Glomerular endothelial cell (primary cell): ENCODE measurements at places on chromosomes 5 and 9. TPM values are rescaled to one million over a fixed set of nuclear protein-coding genes. Genes with fewer than 3 reads are reported as not detected.

DAP gene
- 106 and 118 TPM in 2 replicates for total RNA-seq

DNA sequence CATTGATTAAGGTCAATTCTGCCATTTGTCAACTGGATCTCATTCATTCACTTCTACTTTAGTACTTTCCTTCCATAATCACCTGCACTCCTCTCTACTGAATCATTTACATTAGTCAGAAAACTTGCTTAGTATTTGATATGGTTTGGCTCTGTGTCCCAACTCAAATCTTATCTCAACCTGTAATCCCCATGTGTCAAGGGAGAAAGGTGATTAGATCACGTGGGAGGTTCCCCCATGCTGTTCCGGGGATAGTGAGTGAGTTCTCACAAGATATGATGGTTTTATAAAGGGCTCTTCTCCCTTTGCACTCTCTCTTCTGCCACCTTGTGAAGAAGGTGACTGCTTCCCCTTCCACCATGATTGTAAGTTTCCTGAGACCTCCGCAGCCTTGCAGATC, 23.7 kb upstream of the UGCG start:
- no peak for DNase-seq

DNA sequence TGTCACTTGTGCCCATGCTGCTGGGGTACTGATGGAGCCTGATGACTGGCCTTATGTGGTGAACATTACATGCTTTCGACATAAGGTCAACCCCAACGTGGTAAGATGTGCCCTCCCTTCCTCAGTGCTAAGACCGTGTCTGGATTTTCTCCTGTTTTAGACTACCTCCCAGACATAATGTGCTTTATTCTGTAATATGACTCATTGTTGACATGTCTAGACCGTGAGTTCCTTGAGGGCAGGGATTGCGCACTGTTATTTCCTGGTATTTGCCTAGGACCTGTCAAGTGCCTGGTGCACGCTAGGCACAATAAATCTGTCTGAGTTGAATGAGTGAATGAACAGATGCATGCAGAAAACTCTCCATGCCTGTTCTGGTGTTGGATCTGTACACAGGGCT, 346.0 kb downstream of the KDM4C start:
- DNase-seq: peak; percentile 14

DNA sequence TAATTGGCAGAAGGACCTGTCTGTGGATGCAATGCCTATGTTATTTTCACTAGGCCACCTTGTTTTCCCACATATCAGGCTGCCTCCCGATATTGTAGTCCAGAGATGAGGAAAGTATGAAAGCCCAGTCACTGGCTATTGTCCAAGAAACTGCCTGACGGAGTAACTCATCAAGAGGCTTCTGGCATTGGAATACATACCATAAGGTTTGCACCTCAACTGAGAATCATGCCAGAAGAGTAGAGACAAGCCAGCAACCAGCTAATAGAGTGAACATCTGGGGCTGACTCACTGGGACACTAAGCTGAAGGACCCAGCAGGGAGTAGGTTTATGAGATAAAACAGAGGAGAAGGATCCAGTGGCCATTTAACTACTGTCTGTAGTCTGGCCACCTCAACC, 137.2 kb upstream of the FST start:
- no peak for DNase-seq

- no peak for DNase-seq
Measured at GRCh38 chr5:60183881-60184280, 290.4 kb upstream of the PDE4D start.

DNA sequence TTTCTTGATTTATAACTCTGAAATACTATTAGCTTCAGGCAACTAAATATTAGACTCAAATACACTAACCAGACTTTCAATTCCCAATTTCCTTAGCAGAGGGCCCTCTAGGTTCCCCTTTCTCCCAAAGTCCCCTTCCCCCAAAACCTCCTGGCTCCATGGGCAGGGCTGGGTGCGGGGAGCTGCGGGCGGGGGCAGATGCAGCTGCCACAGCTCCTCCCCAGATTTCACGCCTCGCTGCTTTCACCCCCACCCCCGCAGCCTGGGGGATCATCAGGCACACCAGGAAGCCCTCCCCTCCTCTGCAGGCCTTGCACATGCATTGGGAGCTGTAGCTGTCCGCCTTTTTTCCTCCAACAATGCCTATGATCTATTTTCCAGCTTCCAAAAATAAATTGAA, 82.8 kb upstream of the SPATA31C2 start:
- no peak for DNase-seq

GRCh38 chr5:102762095-102762534, 7.0 kb downstream of the PAM start:
- no peak for DNase-seq

GRCh38 chr5:180723936-180724335, 15.9 kb downstream of the OR2Y1 start:
- DNase-seq: no peak

DNA sequence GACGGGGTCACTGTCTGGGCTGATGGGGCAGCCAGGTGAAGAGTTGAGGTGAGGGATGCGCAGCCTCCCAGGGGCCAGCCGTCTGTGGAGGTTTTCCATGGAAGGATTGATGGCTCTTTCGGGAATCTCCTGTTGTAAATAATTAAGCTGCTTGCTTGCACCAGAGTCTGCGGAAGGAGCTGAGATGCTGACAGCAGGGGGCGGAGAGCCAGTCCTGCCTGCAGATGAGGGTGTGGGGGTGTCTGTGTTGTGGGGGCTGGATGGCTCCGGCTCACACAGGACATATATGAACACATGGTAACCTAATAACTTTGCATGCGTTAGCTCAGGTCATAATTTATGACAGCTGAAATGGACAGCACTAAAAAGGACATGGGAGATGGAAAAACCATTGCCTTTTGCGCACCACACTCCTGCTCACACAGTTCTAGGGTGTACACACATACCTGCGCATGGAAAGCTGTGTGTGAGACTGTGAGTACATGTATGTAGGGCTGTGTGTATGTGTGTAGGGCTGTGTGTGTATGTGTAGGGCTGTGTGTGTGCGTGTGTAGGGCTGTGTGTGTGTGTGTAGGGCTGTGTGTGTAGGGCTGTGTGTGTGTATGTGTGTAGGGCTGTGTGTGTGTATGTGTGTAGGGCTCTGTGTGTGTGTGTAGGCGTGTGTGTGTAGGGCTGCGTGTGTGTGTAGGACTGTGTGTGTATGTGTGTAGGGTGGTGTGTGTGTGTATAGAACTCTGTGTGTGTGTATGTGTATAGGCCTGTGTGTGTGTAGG, 36.8 kb upstream of the SEMA4D start:
- no peak for DNase-seq

DNA sequence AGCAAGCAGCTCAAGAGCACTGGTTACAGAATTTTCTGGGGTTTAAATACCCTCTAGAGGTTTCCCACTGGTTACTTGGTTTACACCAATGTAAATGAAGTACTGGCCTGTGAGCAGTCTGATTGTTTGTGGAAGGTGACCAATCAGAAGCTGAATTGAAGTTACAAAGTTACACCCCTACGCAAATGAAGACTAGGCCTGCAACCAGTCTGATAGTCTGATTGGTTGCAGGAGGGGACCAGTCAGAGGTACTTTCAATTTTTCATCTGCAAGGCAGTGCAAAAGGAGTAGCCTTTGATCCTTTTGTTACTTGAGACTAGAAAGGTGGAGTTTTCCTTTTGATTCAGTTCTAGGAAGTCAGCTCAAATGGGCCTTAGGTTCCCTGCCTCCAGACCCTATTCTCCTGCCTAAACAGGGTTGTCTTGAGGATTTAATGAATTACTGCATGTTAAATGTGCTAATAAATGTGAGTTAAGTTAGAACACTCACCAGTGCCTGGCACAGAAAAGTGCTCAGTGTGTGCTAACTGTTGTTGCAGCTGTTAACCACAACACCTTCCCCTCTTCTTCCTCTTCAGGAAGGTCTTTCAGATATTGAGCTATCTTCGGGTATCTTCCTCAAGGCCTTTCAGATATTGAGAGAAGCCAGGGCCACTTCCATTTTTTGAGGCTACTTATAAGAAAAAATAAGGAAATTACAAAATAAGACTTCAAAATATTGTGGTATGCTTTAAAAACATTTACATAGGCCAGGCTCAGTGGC, 32.1 kb upstream of the CLINT1 start:
- DNase-seq: no peak

DNA sequence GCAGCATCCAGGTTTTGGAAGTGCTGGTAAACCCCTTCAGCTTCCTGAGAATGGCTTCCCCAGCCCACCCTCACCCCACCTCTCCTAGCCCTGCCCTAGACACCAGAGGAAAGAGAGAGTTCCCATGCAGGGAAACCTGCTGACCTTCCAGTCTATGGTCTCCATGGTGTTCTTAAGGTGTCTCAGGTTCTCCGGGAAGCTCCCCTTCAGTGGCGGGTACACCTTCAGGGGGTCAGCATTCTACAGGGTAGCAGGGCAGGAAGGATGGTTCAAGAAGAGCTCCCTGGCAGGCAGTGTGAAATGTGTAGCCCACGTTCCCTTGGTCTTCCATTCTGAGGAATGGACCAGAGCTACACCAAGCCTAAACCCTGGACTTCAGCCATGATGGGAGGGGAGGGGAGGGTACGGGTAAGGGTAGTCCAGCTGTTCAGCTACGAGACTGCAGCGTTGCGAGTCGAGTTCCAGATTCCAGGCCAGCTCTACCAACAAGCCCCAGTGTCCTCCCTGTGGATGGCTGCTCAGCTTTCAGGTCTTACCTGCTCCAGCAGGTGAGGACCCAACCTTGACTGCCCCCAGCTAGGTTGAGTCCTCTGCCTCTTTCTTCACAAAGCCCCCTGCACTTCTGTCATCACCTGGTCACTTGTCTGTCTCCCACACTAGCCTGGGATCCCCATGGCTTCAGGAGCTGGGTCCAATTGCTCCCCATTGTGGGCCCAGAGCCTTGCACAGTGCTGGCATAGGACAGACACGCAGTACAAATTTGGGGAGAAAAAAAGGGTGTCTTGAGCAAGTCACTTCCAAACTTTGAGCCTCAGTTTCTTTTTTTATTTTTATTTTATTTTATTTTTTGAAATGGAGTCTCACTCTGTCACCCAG, 7.5 kb downstream of the CD74 start:
- no peak for DNase-seq

DNA sequence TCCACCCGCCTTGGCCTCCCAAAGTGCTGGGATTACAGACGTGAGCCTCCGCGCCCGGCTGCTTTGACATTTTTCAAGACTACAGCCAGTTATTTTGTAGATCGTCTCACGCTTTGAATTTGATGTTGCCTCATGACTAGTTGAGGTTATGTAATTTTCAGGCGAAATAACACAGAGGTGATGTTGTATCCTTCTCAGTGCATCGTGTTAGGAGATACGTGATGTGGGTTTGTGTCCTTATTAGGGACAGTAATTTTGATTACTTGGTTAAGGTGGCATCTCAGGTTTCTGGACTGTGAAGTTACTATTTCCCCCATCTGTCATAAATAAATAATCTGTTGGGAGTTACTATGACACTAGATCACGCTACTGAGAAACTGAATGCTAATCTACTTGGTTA, 25.0 kb downstream of the CTNNA1 start:
- DNase-seq: no peak
